ENCODE measurements at places on chromosomes 5 and 9.

DNA sequence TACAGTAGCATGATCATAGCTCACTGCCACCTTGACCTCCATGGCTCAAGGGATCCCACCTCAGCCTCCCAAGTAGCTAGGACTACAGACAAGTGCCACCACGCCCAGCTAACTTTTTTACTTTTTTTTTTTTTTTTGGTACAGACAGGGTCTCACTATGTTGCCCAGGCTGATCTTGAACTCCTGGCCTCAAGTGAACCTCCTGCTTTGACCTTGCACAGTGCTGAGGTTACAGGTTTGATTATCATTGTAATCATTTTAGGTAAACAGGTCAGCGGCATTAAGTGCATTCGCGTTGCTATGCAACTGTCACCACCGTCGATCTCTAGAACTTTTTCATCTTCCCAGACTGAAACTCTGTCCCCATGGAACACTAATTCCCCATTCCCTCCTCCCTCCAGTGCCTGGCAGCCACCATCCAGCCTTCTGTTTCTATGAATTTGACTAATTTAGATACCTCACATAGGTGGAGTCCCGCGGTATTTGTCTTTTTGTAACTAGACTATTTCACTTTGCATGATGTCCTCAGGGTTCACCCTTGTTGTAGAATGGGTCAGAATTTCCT, 5.8 kb upstream of the CARD19 start:
- no peak for DNase-seq

DNA sequence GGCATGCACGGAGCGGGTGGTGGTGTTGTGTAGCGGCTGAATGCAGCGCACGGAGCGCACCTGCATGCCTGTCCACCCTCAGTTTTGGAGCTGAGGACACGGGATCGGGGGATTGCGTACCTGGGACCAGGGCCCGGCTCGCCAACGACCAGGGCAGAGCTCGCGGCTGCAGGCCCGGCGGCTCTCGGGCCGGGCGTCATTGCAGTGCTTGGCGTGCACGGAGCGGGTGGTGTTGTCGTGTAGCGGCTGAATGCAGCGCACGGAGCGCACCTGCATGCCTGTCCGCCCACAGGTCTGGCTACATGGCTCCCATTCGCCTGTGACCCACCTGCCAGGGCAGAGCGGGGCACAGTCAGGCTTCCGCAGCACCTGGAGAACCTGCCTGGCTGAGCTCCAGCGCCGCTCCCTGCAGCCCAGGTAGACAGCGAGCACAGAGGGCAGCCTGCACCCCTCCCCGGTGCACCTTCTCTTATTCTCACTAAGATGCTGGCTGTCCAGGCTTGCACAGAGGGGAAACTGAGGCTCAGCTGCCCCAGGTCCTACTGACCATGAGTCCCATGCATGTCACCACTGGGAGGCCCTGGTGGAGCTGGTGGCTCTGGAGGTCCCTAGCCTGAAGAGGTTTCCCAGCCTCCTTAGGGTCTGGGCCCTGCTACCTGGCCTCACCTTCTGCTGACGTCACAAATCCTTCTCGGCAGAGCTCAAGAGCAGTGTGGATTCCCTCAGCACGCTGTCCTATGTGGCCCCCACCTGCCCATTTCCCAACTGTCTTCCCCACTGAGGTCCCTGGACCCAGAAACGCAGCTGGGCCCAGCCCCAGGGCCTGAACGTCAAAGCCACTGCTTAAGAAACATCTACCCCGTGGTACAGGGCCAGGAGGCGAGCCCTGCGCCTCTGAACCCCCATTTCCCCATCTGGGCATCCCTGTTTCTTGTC, 64.9 kb downstream of the ZNF354C start:
- no peak for DNase-seq

DNA sequence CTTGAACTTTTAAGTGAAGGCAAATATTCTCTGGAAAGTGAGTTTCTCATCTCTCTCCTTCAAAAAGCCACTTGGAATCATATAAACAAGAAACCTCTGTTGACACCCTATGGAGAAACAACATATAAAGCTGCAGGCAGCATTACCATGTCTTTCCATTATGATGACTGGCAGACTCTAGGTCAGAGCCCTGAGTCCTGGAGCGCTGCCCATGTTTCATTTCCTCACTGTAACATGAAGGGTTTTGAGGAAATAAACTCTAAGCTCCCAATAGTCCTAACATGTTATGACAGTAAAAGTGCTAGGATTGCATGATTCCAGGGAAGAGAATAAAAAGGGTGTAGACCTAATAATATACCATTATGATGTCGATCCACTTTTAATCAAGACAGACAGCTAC, 220.6 kb downstream of the CTNND2 start:
- no peak for DNase-seq

DNA sequence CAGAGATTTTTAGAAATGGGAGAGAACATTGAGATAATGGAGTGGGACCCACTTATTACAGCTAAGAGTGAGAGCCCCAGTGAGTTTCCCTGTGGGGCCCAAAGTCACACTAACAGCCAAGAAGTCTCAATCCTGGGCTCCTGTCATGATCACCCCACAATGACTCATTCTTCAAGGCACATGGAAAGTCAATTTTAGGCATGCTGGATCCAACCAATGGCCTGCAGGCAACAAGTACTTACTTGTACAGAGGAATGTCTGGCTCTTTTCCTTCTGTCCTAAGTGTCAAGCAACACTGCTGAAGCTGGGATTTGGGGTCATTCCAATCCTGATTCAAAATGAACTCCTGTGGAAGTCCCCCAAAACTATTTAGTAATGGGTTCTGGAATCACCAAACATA, 123.1 kb downstream of the DROSHA start:
- no peak for DNase-seq

DNA sequence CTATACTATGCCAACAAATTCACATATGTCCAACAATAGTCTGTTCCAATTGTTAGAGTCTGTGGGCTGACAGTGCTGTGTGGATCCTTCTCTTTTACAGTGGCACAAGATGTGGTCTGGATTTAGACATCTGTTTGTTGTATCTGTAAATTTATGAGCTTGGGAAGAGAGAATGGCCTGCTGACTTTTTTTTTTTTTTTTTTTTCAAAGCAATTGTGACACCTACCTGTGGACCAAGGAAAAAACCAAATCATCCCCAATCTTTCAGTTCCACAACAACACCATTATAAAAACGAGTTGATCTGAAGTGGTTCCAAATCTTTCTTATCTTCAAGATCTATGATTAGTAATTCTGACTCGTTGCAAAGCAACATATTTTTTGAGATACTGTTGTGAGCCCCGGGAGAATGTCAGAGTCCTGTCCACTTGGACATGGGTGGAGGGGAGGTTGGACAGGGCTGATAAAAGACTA, 4.9 kb downstream of the IRX2 start:
- no peak for DNase-seq

DNA sequence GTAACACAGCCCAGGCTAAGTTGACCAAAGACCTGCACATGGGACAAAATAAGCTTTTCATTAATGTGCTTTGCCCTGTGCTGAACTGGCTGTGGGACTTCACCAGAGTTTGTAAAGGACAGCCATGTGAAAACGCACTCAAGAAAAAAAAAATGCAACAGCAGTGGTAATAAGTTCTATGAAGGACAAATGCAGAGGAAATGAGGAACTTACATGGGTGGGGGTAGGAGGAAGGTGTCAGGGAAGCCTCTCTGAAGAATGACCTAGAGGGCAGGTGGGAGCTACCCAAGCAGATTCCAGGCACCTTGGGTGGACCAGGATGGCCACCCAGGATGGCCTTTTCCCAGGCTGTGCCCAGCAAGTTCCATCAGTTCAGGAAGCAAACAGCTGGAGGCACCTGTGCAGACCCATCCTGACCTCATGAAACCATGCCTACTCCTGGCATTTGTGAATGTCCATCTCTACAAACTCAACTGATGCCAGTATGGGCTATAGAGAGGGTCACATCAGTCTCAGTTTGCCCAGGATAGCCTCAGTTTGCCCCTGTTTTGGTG, 6.7 kb upstream of the PHF2 start:
- DNase-seq = no peak

DNA sequence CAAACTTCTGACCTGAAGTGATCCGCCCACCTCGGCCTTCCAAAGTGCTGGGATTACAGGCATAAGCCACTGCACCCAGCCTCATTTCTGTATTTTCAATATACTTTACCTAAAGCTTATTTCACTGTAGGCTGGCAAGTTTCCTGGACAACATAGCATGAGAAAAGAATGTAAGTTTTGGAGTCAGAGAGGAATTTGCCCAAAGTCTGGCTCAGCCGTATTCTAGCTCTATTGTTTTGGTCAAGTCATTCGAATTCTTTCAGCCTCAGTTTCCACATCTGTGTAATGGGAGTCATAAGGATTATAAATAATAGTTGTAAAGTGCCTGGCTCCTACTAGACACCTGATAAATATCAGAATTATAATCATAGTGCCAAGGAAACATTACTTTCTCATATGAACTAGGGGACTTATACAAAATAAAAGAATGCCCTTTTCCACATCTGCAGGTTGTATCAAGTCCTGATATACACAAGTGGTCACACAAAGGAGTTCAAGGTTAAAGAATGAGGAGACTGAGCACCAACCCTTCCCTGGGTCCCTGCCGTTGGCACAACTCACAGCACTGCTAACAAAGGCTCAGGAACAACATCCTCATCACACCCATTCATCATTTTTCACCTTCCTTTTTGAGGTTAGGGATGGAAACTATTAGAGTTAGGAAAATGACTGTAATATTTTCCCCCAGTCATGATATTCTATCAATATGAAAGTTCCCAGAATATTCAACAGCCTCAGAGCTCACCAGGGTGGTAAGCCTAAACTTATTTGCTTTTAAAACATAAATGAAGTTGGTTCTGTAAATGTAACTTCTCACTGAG, 34.6 kb upstream of the RAI14 start:
- DNase-seq = no peak

DNA sequence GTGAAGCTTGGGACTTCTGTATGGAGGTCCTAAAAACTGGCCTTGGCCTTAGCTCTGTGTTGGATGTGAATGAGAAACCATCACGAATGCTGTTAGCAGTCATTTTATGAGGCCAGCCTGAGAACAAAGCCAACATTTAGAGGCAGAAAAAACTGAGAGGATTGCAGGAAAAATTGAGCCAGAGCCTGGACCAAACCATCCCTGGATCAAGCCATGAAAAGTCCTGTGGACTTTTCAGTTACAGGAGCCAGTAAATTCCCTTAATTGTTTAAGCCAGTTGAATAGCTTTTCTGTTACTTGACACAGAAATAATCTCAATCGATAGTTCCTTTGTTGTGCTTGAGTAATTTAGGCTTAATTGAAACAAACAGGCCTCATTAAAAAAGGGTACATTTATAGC, 42.6 kb upstream of the SPATA31D4 start:
- no peak for DNase-seq

DNA sequence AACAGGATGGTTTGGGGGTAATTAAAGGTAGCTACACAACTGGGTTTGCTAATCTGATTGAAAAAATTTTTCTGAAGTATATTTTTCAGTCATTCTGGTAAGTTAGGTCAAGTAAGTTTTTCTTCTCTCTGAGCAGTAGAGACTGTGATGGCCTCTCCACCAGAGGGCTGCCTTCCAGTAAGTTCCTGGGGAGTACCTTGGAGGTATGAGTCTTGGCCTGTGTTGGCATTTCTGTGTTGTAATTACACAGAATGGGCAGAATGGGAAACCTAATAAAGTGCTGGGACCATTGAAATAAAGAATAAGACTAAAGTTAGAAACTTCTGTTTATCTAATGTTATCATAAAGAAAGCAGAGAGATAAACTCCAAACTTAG, 430.8 kb downstream of the ARHGEF28 start:
- DNase-seq = no peak

DNA sequence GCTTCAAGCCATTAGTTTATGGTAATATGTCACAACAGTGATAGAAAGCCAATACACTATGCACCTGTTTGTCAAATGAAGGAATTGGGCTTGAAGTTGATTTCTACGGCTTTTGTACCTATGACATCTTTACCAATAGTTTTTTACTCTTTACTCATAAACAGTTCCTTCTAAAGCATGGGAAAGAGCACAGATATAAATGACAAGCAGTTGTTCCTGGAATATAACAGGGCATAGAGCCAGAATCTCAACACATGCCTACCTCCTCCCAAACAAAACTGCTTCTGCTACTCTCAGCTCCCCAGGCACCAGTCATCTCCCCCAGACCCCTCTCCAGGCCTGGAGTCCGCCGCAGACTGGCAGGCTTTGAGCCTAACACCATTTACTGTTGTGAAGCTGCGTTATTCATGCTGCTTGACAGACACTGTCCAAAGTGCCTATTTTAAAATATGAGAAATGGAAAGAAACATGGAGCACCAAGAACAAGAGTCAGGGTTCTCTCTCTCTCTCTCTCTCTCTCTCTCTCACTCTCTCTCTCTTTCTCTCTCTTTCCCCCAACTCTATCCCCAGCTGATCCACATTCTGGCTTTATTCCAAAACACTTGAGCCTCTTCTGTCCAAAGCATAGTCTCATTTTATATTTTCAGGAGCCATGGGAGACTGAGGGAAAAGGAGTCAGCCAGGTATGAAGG, 111.6 kb downstream of the ADRB2 start:
- DNase-seq = no peak

GRCh38 chr5:45376417-45376816, 319.8 kb downstream of the HCN1 start:
- no peak for DNase-seq

All from thymus (tissue), 14 donors.